ENCODE measurements at places on chromosomes 7 and 10.

DNA sequence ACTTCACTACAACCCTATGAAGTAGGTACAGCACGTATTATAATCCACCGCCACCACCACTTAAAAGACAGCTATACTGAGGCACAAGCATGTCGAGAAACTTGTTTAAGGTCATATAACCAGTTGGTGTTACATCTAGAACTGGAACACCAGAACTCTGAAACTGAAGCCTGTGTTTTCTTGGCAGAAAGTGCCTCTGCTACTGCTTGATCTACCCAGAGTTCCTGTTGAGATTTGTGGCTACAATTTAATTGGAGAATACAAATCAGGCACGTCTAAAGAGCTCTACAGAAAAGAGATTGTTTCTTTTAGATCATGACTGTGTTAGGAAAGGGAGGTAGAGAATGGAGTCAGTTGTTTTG lies 4.3 kb upstream of the ADD3 start:
- no peaks in the 10 kb centered on the region for H3K36me3 ChIP-seq
- no peaks in the 10 kb centered on the region for H3K27me3 ChIP-seq
- H3K4me3 ChIP-seq, result no peak overlapping the region
- no peaks in the 10 kb centered on the region for H3K4me1 ChIP-seq
- H3K27ac ChIP-seq, result peak overlapping the region; percentile 74
- DNase-seq, result no peak

DNA sequence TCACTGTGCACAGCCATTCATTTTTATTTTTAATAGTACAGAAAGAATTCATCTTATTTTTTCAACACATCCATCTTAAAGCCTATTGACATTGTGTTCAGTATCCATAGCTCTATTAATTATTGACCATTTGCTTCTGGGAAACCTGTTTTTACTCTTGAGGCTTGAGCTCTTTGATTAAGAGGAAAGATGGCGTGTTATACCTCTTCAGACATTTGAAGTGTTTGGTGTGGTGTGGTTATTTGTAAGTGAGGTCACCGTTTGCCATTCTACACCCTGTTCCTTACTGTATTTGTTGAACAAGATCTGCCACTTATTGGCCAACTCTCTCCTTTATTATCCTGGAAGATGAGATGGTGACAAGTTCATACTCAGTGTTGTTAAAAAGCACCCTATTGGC lies 18.4 kb downstream of the C7orf57 start:
- no peak overlapping the region for H3K27ac ChIP-seq
- no peak overlapping the region for H3K4me3 ChIP-seq
- H3K4me1 ChIP-seq, result no peaks in the 10 kb centered on the region
- no peaks in the 10 kb centered on the region for H3K36me3 ChIP-seq
- no peak for DNase-seq
- no peaks in the 10 kb centered on the region for H3K27me3 ChIP-seq

DNA sequence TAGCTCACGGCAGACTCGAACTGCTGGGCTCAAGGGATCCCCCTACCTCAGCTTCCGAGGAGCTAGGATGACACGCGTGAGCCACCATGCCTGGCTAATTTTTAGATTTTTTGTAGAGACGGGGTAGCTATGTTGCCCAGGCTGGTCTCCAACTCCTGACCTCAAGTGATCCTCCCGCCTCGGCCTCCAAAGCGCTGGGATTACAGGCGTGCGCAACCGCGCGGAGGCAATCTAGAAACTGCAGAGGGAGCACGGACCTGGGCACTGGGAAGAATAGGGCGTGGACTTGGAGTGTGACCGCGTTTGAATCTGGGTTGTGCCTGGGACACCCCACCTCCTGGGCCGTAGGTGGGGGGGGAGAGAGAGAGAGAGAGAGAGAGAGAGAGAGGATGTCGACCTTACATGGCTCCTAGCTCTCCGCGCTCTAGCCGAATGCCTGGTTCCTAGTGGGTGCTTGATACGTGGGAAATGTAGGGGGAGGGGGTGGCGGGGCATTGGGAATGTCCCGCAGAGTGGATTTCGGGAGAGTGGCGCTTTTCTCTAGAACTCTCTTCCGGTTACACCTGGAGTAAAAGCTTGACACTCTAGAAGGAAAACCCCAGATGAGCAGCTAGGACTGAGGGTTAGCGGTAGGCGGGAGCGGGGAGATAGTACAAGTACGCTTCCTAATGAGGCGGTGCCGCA lies 1.2 kb upstream of the MAP3K8 start:
- no peaks in the 10 kb centered on the region for H3K27me3 ChIP-seq
- peak overlapping the region; percentile 100 for H3K27ac ChIP-seq
- peak; percentile 60 for DNase-seq

DNA sequence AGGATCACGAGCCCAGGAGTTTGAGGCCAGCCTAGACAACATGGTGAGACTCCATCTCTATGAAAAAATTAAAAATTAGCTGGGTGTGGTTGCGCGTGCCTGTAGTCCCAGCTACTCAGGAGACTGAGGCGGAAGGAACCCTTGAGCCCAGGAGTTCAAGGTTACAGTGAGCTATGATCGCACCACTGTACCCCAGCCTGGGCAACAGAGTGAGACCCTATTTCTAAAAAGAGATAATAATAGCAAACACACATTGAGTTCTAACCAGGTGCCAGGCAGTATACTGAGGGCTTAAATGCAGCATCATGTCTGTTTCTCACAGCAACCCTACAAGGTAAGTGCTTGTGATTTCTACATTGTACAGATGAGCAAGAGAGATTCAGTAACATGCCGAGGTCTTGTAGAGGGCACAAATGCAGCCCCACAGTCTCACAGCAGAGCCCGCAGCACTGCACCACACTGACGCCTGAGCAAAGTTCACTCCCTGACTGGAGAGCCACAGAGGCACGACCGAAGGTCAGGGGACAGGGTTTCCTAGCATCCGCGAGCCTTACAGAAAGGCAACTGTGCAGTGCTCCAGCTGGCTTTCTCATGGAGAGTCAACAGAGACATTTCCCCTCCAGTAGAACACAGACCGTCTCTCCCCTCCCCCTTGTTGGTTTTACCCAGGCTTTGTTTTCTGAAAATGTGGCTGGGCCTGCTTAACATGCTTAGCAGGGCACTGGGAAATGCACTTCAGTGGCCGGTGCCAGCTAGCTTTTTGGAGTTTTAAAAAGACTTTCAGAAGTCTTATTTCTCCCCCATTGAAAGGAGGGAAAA lies 36.5 kb downstream of the PDSS1 start:
- peak; percentile 46 for DNase-seq
- H3K4me3 ChIP-seq, result no peak overlapping the region
- H3K36me3 ChIP-seq, result no peaks in the 10 kb centered on the region
- no peak overlapping the region for H3K27ac ChIP-seq
- no peaks in the 10 kb centered on the region for H3K27me3 ChIP-seq
- no peaks in the 10 kb centered on the region for H3K4me1 ChIP-seq

- no peak for DNase-seq
- no peak overlapping the region for H3K27ac ChIP-seq
- no peak overlapping the region for H3K4me3 ChIP-seq
- H3K27me3 ChIP-seq, result no peaks in the 10 kb centered on the region
Observed at GRCh38 chr10:120486671-120487205, 29.7 kb downstream of the PLPP4 start.

DNA sequence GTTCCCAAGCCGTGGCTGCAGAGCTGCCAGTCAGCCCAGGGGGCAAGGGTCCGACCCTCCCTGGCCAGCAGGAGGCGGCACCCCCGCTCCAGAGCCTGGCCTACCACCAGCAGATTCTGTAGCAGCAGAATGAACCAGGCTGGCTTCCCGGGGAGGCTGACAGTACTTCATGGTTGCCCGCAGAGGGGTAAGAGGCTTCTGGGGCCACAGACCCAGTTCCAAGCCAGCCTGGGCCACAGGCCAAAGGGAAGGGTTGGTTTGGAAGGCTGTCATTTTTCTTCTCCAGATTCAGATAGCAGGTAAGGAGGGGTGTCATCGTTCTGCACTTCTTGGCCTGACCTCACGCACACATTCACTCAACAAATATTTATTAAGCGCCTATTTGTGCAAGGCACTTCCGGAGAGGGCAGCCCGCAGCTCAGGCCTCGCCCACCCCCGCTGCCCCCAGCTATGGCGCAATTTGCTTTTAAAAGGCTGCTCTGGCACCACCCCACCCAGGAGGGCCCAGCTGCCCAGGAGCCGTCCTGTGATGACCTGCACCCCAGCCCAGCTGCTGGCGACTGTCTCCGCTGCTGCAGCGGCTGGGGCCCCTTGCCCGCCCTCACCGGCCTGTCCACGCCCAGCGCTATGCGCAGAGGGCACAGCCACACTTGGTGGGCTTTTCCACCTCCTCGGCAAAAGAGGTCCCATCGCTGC lies 168.5 kb downstream of the LCOR start:
- H3K27me3 ChIP-seq, result no peaks in the 10 kb centered on the region
- H3K4me1 ChIP-seq, result no peaks in the 10 kb centered on the region
- H3K36me3 ChIP-seq, result no peaks in the 10 kb centered on the region
- no peak overlapping the region for H3K27ac ChIP-seq

GRCh38 chr7:30703756-30704155 lies 21.5 kb upstream of the CRHR2 start:
- no peak for DNase-seq
- H3K27me3 ChIP-seq, result no peaks in the 10 kb centered on the region
- H3K4me1 ChIP-seq, result no peaks in the 10 kb centered on the region
- H3K4me3 ChIP-seq, result no peak overlapping the region

DNA sequence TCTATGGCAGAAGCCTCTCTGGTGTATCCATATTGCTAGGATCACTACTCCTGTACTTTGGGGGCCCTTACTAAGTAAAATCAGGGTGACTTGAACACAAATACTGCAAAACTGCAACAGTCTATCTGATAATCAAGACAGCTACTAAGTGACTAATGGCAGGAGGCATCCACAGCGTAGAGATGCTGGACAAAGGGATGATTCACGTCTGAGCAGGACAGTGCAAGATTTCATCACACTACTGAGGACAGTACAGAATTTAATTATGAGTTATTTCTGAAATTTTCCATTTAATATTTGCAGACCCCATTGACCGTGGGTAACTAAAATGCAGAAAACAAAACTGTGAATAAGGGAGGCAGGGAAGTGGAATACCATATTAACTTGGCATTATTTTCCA lies 10.4 kb downstream of the CUL2 start:
- no peaks in the 10 kb centered on the region for H3K27me3 ChIP-seq
- H3K36me3 ChIP-seq, result no peaks in the 10 kb centered on the region
- no peak overlapping the region for H3K4me3 ChIP-seq
- no peaks in the 10 kb centered on the region for H3K4me1 ChIP-seq
- H3K27ac ChIP-seq, result no peak overlapping the region

DNA sequence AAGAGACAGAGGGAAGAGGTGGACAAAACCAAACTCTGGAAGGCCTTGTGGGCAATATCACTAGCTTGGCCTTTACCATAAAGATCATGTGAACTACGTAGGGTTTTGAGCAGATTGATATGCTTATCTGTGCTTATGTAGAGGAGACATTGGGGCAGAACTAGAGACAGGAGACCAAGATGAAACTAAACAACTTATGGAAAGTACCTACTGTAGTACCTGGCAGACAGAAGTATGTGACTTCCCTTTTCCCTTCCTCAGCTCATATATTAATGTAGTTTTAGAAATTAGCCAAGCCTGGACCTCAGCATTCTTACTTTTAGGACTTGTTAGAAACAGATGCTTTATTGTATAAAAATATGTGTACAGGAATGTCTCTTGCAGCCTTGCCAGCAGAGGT lies 14.0 kb upstream of the IL6 start:
- H3K27me3 ChIP-seq, result no peaks in the 10 kb centered on the region
- H3K4me3 ChIP-seq, result no peak overlapping the region
- H3K27ac ChIP-seq, result no peak overlapping the region

DNA sequence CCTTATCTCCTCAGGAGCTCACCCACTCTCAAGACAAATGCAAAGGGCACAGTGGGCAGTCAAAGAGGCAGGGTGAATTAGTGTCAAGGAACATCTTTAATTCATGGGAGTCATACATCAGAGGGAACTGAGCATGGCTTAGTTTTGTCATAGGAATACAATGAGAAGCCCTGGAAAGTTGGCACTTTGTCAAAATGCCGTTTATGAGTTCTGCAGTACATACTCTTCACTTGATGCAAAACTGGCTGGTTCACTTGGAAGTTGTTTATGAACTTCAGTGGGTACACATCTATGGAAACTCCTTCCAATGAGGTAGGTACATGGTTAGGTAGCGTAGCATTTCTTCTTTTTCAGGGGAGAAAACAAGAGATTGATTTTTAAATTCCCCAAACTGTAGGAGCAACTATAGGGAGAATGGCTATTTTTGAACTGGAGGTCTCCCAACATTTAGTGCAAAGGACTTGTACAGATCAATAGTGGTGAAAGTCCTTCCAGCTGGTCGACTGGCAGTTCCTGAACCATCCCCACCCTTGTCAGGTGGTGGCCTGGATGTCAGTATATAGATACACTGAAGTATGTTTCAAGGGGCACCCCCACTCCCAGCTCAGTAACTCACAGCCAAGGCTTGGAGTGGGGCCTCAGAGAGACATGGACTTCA lies 580.5 kb downstream of the REEP3 start:
- no peak overlapping the region for H3K4me3 ChIP-seq
- no peak for DNase-seq
- no peaks in the 10 kb centered on the region for H3K27me3 ChIP-seq
- no peaks in the 10 kb centered on the region for H3K4me1 ChIP-seq
- no peak overlapping the region for H3K27ac ChIP-seq

DNA sequence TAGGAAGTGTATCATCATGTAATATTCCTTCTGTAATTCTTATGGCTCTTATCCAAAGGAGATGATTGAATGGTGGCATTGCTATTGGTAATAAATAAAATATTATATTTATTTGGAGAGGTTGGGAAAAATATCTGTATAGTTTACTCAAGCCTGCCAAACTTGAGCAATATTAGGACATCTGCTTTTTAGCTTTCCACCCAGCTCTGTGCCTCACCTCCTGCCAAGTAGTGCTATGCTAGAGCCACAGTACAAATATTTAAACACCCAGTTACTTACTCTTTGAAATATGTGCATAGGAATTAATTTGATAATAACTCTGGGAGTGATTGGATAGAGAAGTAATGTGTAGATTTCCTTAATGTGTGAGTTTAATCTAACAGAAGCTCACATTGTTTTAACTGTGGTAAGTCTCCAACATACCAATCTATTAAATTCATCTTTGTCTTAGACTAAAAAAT lies 129.2 kb downstream of the BBS9 start:
- H3K4me1 ChIP-seq, result no peaks in the 10 kb centered on the region
- H3K36me3 ChIP-seq, result no peaks in the 10 kb centered on the region
- H3K27me3 ChIP-seq, result no peaks in the 10 kb centered on the region

GRCh38 chr10:47189802-47190201 lies 110.2 kb upstream of the GDF10 start:
- no peaks in the 10 kb centered on the region for H3K36me3 ChIP-seq
- H3K27me3 ChIP-seq, result no peaks in the 10 kb centered on the region
- H3K4me1 ChIP-seq, result no peaks in the 10 kb centered on the region
- H3K4me3 ChIP-seq, result no peak overlapping the region
- DNase-seq, result no peak

GRCh38 chr7:129615018-129615417 lies 3.5 kb downstream of the NRF1 start:
- no peak overlapping the region for H3K4me3 ChIP-seq
- no peak overlapping the region for H3K27ac ChIP-seq
- H3K4me1 ChIP-seq, result no peaks in the 10 kb centered on the region
- H3K27me3 ChIP-seq, result no peaks in the 10 kb centered on the region
- no peak for DNase-seq

GRCh38 chr10:129993621-129994020 lies 29.5 kb upstream of the EBF3 start:
- H3K27ac ChIP-seq, result no peak overlapping the region
- DNase-seq, result no peak
- no peak overlapping the region for H3K4me3 ChIP-seq
- H3K36me3 ChIP-seq, result no peaks in the 10 kb centered on the region
- no peaks in the 10 kb centered on the region for H3K4me1 ChIP-seq

- H3K36me3 ChIP-seq, result no peaks in the 10 kb centered on the region
- no peak overlapping the region for H3K4me3 ChIP-seq
- no peaks in the 10 kb centered on the region for H3K4me1 ChIP-seq
- DNase-seq, result peak; percentile 22
Observed at GRCh38 chr10:72637398-72637857, 11.5 kb upstream of the MICU1 start.

- no peaks in the 10 kb centered on the region for H3K36me3 ChIP-seq
- no peaks in the 10 kb centered on the region for H3K27me3 ChIP-seq
- no peak for DNase-seq
- H3K4me3 ChIP-seq, result no peak overlapping the region
- H3K4me1 ChIP-seq, result no peaks in the 10 kb centered on the region
Observed at GRCh38 chr7:78140109-78140508, 341.5 kb downstream of the PHTF2 start.
